AG04450 (cell line): ENCODE measurements at places on chromosomes 7 and 10. TPM values are rescaled to one million over a fixed set of nuclear protein-coding genes. Genes with fewer than 3 reads are reported as not detected.

LRIT1 gene
- not detected in 2 replicates for polyA plus RNA-seq

- DNase-seq: peak; percentile 20
Measured at GRCh38 chr10:103197174-103197573, 4.1 kb upstream of the NT5C2 start.

GRCh38 chr7:2120841-2121830 is 111.6 kb downstream of the MAD1L1 start:
- DNase-seq: no peak

GRCh38 chr7:82507976-82508677 is 64.5 kb upstream of the CACNA2D1 start:
- no peak for DNase-seq

DNA sequence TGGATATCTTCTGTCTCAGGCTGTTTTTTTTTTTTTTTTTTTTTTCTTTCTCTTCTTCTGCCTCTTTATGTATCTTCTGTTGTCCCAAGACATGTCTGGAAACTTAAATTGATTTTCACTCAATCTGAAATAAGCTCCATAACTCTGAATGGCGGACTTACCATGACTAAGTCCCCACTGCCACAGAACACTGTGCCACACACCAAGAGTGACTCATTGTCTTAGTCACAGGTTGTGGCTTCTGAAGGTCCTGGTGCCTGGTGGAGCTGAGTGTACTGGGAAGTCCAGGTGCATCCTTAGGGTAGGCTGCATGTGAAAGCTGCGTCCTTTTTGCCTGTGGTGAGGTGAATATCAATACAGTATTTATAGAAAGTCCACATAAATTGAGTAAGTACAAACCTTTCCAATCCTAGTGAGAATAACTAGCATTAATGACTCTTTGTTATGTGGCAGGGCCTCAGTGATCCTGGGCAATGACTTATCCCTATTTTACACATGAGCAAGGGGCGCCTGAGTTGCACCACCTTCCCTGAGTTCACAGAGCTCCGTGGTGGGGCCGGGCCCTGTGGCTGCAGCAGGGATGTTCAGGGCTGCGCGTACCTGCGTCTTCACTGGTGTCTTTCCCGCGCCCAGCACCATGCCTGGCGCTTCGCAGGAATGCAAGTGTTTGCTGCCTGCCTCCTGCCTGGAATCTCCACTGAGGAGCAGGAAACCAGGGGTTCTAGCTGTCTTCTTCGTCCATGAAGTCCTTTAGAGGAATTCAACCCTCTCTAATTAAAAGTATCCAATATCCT is 4.3 kb downstream of the PFKP start:
- no peak for DNase-seq

HTRA1 gene
- polyA plus RNA-seq: 179 and 187 TPM in 2 replicates

ZNF488 gene
- 0.16 and 0.19 TPM in 2 replicates for polyA plus RNA-seq

DNA sequence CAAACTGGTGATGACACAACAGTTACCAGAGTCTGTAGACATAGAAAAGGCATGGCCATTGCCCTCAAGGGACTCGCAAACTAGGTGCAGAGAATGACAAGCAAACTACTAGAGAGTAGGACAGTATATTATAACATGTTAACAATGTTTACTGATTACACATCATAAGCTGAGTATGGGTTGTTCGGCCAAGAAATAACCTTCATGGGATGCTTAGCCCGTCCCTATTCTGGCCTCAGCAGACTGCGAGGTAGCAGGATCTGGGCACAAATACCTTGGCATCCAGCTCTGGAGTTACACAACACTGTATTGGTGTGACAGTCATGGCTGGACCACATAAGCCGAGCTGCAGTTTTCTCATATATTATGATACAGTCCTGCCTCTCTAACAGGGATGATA is 51.4 kb downstream of the ABCB4 start:
- DNase-seq: no peak

DNA sequence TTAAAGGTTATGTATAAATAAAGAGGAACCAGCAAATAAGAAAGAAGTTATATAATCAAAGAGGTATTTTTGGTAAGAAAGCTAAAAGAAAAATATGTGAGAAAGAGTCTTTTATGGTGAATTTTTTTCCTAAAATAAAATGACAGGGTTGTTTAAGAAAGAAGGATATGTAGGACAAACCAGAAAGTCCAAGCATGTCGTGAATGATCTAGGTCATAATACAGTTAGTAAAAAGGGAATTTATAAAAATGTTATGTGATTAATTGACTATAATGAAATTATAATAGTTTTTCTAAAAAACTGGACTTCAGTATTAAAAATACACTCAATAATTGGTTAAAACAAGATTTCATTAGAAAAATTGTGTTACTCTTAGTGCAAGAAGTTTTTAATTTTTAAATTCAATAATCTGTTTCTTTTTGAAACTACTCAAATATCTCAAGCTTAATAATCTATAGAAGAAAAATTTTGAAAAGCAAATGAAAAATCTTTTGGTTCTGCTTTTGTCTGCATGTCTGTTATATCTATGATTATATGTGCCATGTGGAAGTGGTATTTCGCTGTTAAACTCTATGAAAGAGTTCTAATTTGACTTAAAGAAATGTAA is 23.3 kb downstream of the AVL9 start:
- no peak for DNase-seq

- DNase-seq: no peak
Measured at GRCh38 chr10:114548662-114549061, 109.4 kb downstream of the ABLIM1 start.

DNA sequence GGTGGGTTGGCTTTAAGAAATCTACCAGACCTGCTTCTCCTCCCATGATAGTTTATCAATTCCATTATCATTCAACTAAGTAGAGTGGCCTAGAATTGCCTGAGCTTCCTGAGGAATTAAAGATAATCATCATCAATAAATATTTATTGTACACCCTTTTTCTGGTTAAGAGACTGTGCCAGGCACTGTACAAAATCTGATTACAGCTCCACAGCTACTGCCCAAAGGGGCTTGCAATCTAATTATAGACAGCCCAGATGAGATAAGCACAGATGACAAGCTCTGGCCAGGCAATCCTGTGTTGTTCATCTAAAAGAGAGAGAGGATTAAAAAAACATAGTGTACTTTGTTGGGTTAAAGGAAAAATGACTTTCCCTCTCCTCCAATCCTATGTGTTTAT is 586.4 kb downstream of the GATA3 start:
- no peak for DNase-seq

DNA sequence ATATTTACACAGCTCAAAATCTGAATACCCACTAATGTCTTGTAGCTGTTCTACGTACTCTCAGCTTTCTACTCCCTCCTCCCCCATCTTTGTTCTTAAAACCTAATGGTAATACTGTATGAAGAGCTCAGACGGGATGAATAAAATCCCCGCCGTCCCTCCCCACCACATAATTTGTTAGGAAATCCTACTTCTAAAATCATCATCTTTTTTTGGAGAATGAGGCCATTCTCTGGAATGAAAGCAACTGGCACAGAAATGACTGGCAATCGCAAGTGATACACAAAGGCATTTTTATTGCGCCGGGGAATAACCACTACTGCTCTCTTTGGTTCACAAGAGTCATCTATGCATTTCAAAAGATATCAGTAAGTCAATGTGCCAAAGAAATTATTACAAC is 27.3 kb downstream of the SLC35B4 start:
- DNase-seq: no peak

MEOX2 gene
- not detected in 2 replicates for polyA plus RNA-seq

DNA sequence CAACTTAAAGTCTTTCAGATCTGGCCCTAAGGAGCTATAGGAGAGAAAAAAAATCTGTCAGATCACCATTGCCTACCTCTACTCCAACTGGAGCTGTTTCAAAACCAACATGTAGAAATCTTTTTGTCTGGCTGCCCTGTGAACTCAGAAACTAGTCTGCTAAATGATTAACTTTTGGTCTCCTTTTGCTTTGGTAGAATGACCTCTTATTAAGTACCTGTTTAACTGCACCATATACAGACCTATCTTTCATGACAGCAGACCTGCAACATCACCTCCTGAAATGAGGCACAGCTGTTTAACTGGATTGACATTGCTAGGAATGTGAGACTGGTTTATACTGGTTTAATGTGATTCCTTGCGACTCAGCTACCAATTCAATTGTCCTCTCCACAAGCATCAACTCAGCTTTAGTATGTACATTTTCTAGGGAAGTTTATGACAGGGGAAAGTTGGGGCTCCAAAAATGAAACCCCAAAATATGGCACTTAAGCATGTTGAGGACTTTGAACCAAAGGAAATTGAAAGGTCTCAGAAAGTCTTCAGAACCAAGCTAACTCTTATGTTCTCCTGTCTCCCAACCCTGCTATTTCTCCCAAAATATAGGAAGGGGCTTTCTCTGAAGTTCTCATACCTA is 1.8 kb downstream of the CYP3A43 start:
- no peak for DNase-seq

PRKCQ gene
- 0.10 and 0.26 TPM in 2 replicates for polyA plus RNA-seq

COL26A1 gene
- 0.06 TPM in 1 of 2 replicates, not detected in the other for polyA plus RNA-seq

DNA sequence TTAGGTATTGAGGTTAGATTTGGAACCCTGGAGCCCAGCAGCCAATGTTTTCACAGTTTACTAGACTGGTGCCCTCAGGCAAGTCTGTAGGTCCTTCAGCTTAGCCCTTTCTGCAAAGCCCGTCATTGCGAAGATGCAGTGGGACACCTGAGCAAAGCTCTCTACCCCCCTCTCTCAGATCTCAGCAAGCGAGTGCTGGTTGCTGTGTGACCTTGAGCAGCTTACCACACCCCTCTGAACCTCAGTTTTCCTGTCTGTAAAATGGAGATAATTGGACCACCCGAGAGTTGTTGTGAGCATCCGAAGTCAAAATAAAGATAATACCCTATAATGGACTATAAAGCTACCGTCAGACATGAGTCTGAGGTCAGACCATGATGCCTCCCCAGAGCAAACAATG is 3.7 kb downstream of the NPC1L1 start:
- DNase-seq: no peak

CLDN12 gene
- 41.4 and 41.6 TPM in 2 replicates for polyA plus RNA-seq

- peak; percentile 18 for DNase-seq
Measured at GRCh38 chr7:74544706-74545469, 91.2 kb downstream of the GTF2IRD1 start.

DNA sequence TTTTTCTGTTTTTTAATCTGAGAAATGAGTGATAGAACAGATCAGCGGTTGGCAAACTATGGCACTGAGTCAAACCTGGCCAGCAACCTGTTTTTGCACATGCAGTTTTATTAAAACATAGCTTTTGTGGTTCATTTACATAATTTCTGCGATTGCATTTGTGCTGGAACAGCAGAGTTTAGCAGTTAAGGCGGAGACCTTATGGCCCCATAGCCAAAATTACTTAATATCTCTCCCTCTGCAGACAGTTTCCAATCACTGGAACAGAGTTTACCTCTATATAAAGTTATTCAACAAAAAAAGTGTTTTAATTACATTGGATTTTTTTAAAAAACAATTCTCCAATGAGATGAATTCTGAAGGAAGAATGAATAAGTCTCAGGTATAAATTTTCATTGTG is 212.1 kb downstream of the DGKB start:
- DNase-seq: no peak

NPFFR1 gene
- polyA plus RNA-seq: 0.01 TPM in 1 of 2 replicates, not detected in the other

- DNase-seq: peak; percentile 42
Measured at GRCh38 chr10:110912374-110912773, 6.6 kb downstream of the BBIP1 start.

GRCh38 chr7:1523844-1524243 is 6.7 kb upstream of the MAFK start:
- DNase-seq: no peak

- DNase-seq: no peak
Measured at GRCh38 chr7:38232502-38233366, 40.7 kb downstream of the TARP start.

WNT8B gene
- polyA plus RNA-seq: not detected in 2 replicates

SEC24C gene
- 86.9 and 97.4 TPM in 2 replicates for polyA plus RNA-seq

DNA sequence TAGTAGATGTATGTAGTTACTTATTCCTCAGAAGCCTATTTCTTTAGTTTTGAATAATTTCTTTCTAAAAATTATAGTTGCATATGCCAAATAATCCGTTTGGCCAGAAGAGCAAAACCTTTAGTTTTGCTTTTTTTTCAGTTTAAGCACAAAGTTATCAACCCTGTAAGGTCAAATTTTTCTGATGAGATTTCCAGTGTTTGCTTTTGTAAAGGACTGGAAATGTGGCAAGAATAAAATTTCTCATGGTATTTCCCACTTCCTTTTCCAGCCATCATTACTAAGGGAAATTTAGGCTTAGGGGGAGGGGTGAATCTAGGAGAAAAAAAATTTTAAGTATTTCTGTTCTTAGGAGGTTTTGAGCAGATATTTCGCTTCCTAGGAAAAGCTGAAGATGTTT is 7.6 kb downstream of the CALD1 start:
- no peak for DNase-seq

GRCh38 chr10:59626523-59626869 is 83.2 kb downstream of the SLC16A9 start:
- no peak for DNase-seq

GRCh38 chr7:105154084-105154483 is 140.1 kb downstream of the KMT2E start:
- no peak for DNase-seq

ZKSCAN5 gene
- 11.5 and 13.4 TPM in 2 replicates for polyA plus RNA-seq

DNA sequence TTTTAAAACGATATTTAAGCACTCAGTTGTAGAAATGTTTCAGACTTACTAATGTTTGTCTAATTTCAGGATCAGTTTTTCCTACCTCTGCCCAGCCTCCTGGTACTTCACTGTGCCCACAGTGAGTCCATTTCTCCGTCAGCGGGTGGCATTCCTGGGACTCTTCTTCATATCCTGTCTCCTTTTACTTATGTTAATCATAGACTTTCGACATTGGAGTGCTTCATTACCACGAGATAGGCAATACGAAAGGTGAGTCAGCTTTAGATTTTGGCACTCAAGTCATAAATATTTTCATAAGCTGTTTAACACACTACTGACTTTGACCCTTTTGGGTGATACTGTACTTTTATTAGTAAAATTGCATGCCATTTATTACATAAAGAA is 2.1 kb downstream of the ENTPD7 start:
- peak; percentile 52 for DNase-seq

DNA sequence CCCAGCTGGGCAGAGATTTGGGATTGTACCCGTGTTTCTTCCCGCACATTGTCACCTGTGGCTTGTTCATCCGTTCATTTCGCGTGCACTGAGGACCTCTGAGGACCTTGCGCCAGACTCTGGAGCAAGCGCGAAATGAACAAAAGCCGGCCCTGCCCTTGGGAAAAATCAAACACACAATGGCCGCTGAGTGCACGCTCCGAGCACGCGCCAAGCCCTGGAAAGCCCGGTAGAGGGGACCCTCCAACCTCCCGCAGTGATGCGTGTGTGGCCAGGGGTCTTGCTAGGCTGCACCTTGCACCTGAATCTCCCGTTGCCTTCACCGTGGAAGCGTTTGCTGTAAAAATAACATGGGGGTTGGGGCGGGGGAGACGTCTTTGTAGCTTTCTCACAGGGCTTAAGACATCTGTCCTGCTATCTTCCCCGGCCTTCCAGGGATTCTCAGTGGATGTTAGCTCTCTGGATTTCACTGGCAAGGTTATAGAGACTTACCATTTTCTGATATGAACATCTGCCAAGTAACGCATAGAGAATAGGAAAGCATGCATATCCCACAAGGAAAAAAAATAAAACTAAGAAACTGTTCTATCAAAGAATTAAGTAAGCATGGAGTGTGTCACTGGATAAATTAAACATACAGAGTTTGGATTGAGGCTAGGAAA is 37.3 kb downstream of the ZNF777 start:
- no peak for DNase-seq

SYPL1 gene
- 66.4 and 84.7 TPM in 2 replicates for polyA plus RNA-seq
